Activated effector memory CD4-positive, alpha-beta T cell treated with anti-CD3 and anti-CD28 coated beads, Interleukin-2, amount 50 U/mL, for 16 hours (primary cell): ENCODE measurements at places on chromosomes 12 and 14.

DNA sequence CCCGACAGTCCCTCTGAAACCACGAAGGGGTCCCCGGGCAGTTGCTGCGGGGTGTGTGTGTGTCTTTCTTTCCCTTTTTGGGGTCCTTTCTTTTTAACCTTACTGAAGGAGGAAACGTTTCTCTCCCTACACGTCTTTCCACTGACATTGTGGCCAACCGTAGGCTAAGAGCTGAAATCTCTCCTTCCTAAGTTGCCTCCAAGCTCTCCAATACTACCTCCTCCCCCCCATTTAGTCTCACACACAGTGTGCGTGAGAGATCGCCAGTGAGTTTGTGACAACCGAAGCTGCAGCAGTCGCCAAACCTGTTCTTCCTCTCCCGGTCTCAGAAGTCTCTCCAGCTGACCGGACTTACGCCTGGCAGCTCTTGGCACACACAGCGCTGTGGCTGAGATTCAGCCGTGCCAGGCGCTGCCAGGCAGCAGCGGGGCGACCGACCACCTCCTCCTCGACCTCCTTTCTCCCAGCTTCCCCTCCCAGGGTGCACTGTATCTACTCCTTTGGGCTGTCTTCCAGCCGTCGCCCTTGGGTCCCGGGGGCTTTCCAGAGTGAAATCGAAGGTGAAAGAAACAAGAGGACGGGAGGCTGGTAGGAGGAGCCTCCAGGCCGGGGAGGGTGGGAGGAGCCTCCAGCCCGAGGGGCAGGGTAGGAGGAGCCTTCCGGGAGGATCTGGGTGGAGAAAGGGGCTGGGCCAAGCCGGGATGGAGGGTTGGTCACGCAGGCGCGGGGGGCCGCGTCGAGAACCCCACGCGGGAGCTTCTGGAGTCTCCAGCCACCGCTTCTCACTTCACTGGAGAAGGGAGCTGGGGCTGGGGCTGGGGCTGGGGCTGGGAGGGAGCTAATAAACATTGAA is at the start of gene TMTC2:
Gene TMTC2 (plus strand): TSS at position 739 of the 853 bp plus-strand sequence.
- DNase-seq: peak; percentile 96

DNA sequence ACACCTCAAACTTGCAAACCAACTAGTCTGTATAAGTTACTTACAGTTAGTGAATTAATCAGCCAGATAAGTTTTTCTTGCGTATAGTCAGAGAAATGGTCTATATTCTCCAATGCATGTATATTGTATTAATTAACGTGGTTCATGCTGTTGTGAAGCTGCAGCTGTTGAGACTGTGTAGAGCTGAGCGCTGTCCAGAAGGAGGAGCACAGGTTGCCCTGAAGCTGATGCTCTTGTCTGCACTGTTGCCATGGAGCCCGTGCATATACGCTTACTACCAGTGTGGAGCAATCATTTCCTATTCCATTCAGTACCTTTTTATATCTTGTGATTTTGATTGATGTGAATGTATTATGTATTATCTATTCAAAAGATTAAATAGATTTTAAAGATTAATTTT is 74.3 kb upstream of the ARID2 start:
- peak; percentile 77 for DNase-seq

- DNase-seq: no peak
These were observed 174.2 kb downstream of the ESR2 start for GRCh38 chr14:64119980-64120379.

DNA sequence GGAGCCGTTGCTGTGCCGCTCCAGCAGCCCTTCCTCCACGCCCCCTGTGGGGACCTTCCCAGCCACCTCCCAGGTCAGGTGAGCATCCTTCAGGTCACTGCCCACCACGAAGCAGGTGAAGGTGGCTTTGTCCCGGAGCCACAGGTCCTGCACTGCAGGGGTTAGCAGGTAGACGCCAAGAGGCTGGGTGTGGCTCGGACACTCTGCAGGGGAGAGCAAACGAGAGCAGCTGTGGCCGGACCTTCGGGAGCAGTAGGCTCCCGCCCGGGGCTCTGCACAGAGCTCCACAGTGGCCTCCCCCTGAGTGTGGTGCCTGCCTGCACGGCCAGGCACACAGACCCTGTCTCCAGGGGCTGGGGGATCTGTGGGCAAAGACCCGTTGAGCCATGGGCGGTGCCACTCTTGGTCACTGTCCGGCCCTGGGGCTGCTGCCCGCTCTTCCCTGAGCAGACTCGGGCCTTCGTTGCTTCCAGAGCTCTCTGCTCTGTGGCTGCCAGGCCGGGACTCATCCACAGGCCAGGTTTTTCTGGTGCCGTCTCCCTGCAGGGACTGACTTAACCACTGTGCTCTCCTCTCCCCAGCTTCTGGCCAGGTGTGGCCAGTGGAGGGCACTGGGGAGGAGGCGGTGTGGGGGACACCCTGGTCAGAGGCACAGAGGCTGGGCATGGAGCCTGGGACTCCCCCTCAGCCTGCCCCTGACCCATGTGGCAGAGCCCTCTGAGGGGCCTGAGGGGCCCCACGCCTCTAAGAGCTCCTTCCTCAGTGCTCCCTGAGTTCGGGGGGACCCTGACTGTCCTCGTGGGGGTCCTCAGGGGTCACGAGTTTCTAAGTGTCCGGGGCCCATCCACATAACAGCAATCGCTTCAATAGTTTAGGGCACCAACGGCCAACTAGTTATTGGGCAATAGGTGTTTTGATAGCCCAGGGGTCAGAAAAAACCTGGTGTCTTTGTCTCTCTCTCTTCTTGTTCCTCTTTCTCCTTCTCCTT is 314.9 kb downstream of the TMEM121 start:
- peak; percentile 59 for DNase-seq

GRCh38 chr12:11361151-11361550 is 34.2 kb downstream of the PRB2 start:
- no peak for DNase-seq

DNA sequence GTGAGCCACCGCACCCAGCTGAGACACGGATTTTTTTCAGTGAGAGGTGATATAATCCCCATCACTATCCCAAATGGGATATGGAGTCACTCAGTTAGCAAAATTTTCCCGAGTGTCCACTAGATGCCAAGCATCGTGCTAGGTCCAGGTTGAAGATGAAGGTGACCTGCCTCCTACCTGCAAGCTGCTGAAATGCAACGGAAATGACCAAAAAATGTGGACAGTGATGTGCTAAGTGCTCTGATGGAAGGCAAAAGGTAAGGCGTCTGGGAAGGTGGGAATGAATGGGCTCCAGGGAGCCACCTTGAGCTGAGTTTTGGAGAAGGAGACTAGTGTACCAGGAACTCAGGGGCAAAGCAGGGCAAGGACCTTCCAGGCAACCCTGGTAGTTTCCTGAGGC is 64.6 kb downstream of the CALM1 start:
- DNase-seq: no peak

DNA sequence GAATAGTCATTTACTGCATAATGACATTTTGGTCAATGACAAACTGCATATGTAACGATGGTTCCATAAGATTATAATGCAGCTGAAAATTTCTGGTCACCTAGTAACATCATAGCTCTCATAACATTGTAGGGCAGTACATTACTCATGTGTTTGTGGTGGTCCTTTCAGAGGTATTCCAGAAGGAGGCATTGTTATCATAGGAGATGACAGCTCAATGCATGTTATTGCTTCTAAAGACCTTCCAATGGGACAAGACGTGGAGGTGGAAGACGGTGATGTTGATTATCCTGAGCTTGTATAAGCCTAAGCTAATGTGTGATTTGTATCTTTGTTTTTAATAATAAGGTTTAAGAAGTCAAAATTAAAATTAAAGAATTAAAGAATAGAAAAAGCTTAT is 43.8 kb upstream of the TSPAN11 start:
- DNase-seq: no peak

GRCh38 chr14:63179383-63179782 is 24.9 kb upstream of the RHOJ start:
- no peak for DNase-seq

DNA sequence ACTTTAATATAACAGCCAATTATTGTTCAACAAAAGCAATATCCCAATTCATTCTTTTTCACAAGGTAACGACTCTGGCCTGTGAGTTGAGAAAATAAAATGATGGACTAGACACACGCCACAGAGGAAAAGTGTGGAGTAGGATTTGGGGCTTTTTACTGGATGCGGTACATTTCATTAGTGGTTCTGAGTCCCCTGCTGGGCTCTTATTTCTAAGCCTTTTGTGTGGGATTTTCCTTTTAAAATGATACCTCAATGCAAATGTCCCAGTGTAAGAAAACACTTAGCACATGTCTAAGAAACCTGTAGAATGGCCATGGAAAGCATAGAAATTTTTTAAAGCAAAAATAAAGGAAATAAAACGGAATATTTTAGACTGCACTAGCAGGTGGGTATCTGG is 73.4 kb downstream of the C12orf42 start:
- no peak for DNase-seq

DNA sequence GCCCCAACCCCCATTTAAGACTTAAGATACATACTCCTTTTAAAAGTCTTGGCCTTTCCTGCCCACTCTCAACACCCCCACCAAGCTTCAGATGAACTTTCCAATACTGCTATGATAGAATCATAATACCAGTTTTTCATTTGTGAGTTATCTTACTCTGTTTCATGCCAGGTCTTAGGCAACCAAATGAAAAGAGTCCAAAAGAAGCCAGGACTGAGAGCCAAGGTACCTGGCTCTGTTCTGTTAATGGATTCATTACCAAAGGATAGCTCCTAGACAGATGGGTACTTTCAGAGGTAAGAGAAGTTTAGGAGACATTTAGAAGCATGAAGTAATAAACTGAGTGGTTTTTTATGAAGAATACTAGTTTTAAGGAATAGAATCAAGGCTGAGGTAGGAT is 34.2 kb downstream of the FANCM start:
- no peak for DNase-seq

DNA sequence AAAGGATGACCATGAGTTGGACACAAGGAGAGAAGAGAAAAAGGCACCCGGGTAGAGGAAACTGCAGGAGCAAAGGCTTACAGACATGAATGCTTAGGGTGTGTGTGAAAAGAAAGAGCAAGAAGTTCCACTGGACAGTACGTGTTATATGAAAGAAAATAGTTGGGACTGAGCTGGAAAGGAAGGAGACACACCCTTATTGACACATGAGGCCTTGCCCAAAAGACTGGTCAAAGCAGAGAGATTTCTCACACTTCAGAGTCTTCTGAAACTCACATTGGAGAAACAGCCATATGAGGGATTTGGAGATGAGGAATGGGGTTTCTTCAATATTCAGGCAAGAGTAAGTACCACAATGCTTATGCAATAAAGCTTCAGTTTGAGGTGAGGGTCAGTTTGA is 56.0 kb downstream of the TTC9 start:
- DNase-seq: no peak

DNA sequence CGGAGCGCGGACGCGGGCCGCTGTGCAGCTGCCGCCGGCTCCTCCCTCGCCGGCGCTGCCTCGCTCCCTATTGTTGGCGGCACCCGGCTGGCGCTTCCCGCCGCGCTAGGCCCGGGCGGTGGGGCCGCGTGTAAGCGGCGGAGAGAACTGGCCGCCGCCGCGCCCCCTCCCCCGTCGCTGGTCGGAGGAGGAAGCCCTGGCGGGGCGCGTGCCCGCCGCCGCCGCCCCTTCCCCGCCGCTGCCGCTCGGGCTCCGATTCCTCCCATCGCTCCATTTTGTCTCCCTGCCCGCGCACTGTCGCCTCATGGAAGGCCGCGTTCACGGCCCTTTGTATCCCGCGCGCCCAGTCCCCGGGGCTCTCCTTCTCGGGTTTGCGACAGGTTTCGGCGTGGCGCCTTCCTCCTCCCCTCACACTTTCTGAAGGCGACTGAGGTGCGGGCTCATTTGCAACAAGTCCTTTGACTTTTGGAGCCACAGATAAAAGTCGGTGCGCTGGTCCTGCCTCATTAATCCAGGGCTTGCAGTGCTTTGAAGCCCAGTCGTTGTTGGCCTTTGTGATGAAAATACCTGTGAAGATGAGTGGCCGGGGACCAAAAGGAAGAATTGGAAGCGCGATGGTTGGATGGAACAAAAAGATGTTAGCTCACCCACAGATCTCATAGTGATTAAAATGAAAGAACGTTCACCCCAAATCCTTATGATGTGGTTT is 707 bp downstream of the CPSF6 start:
- peak; percentile 83 for DNase-seq

DNA sequence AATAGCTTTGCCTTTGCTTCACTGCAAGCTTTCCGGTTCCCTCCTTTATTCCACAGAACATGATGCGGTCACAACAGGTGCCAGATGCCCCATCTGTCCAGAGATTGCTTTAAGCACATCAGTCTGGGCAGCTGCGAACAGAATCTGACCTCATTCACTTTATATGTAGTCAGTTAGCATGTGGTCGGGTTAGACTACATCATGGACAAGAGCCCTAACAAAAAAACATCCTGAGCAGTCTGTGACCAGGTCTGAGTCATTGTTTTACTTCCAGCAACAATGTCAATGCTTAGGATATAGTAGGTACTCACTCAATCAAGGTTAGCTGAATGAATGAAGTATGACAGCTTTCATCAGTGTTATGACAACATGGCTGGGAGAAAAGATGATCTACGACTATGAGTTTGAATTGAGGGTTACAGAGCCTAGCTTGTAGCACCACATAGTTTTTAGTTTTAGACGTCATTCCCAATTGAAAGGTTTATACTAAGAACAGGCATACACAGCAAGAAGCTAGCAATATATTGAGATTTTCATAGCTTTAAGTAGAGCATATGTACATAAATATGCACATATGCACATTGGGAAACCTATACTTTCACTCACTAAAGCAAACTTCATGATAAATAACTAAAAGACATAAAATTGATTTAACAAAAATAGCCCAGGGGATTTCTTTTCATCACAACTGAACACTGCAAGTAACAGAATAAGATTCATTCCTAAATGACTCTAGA is 64.2 kb upstream of the TMCC3 start:
- no peak for DNase-seq

GRCh38 chr14:22358726-22359125 is 230.3 kb downstream of the DAD1 start:
- DNase-seq: no peak

GRCh38 chr12:25256005-25256404 is 5.3 kb upstream of the KRAS start:
- DNase-seq: no peak

GRCh38 chr12:130945786-130946492 is 7.8 kb upstream of the ADGRD1 start:
- DNase-seq: no peak

DNA sequence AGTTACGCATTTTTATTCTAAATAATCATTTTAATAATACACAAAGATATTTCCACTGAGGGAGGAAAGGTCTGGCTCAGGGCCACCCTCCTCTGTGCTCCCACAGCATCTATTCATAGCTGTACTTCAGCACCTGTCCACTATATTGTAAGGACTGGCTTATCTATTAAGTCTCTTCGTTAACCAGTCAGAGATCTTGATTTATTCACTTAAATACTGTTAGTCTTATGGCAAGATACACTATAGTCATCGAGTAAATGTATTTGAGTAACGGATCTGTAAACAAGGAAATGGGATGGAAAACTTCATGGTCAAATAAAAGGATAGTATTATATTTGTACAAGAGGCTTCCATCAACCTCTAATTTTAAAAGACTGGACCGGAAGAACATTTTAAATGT is 54.6 kb downstream of the SPTLC2 start:
- no peak for DNase-seq

- DNase-seq: no peak
These were observed 53.7 kb upstream of the TMEM263 start for GRCh38 chr12:106902053-106902452.

DNA sequence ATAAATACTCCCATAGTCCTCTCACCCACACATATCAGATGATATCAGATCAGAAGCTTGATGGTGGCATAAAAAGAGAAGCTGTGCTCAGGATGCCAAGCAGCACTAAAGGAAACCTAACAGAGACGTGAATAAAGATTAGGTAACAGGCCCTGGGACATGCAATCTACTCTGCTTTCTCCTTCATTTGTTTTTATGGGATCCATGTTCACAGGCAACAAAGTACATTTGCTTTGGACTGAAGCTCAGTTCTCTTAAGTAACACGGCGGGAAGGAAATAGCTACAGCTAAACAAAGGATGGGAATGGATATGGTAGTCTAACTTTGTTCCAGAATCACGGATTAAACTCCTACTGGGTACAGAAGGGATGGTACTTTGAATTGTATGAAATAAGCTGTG is 119.5 kb downstream of the TTC7B start:
- DNase-seq: no peak
